CD4-positive, alpha-beta T cell treated with Interferon gamma for 1 hour (primary cell): ENCODE measurements at places on chromosomes 3 and 15.

DNA sequence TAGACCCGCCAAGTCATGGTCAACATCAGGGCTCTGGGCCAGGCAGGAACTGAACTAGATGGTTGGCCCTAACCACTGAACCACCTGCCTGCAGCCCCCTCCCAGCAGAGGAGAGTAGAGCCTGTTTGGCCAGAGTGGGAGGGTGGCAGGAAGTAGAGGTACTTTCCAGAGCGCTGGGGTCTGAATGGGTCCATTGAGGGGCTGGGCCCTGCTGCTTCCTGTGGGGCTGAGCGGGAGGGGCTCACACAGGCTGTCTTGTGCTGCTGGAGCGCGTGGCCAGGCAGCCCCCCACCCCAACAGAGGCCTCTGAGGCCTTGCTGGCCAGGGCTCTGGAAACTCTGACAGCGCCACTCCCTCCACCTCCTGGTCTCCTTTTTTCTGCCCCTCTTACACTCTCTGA, 17.4 kb downstream of the CSPG4 start:
- DNase-seq = no peak

DNA sequence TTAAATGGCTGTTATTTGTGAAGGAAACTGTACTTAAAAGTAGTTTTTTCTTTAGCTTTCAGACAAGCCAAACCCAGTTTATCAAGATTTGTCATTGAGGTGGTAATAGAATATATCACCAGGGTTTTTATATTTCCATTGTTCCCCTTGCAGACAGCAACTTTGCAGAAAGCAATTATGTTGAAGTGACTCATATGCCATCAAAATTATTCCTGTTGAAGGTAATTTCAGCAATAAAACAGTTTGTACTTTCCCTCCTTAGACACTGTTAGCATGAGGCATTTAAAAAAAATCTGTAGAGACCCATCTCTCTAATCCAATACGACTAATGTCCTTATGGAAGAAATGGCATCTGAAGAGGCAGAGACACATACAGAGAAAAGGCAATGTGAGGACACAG, 219.0 kb downstream of the NFKBIZ start:
- no peak for DNase-seq

GRCh38 chr3:126961791-126962461, 21.0 kb upstream of the PLXNA1 start:
- DNase-seq = no peak

DNA sequence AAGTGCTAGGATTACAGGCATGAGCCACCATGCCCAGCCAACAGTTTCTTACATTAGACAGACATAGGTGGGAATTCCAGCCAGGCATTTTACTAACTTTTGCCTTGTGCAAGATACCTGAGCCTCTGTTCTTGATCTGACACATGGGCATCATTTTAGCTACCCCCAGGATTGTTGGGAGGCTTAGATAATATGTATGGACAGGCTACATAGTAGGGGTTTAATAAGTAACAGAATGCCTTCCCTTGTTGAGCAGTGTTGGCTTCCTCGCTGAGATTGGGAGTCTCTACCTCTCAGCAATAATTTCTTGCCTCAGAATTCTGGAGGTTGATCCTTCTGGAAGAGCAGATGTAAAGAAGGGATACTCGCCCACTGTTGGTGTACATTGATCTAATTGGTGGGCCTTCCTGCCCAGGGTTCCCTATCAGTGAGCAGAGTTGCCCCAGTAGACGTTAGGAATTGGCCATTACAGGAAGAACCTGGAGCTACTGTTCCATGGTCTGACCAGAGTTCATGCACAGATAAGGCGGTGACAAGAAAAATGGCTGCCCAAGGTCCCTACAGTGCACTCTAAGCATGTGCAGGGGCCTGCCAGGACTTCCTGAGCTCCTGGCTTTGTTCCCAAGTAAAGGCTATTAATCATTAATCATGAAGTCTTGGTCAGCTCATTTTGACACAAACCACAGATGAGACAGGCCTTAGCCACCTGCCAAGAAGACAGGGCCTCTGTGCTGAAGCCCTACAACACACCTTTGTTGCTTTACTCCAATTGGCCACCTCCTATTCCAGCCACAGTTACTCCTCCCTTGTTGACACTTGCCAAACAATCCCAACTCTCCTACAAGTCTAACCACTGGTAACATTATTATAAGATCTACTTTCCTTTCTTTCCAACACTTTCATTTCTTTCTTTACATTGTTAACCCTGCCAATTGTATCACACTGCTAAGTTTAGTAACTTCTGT, 5.0 kb upstream of the IL17RE start:
- DNase-seq = no peak

- DNase-seq = no peak
These were observed 123.4 kb downstream of the EPHB1 start for GRCh38 chr3:134918441-134918840.

DNA sequence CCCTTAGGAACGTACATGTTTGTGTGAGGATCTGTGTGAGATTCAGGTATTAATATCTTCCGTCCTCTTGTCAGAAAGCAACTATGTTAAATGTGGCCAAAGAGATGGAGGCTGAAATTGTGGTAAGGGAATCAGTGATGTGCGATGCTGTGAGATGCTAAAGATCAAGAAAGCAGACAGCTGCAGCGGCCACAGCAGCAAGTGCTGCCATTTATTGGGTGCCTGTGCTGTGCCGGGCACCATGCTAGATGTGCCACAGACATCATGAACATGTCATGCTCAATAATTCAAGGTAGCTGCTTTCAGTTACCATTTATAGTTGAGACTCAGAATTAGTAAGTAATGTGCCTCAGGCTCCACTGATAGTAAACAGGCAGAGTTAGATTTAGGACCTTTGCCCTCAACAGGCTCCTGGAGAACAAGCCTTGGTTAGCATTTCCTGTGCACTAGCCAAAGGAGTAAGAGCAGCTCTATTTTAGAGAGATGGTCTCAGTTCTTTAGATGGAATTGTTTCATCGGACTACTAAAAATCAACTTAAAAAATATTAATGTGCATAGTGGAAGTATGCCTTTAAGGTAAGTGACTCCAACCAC, 24.9 kb downstream of the LARS2 start:
- no peak for DNase-seq

- peak; percentile 75 for DNase-seq
These were observed 169.9 kb downstream of the XXYLT1 start for GRCh38 chr3:195101001-195101583.

- DNase-seq = no peak
These were observed 87.0 kb downstream of the EEFSEC start for GRCh38 chr3:128240232-128240631.

- DNase-seq = no peak
These were observed 47.2 kb downstream of the CD86 start for GRCh38 chr3:122102191-122102935.

DNA sequence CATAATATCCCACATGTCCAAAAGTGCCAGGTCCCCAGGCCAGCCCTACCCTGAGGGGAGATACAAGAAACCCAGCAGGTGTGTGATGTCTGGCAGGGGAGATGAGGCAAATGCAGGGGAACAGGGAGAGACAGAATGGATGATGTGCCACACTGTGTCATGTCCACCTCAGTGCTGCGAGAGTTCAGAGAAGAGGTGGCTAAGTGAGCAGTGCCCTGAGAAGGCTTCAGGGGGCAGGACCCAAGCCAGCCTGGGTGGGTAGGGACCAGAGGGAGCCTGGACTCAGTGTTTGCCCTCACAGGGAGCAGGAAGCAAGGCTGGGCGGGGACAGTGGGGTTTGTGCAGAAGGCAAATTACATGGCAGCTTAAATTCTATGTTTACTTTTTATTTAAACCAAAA, 61.2 kb downstream of the KLHL6 start:
- no peak for DNase-seq

GRCh38 chr3:63824309-63824708, 5.2 kb downstream of the C3orf49 start:
- no peak for DNase-seq

- no peak for DNase-seq
These were observed 30.4 kb upstream of the TM4SF1 start for GRCh38 chr3:149407898-149408297.

- peak; percentile 18 for DNase-seq
These were observed 61.6 kb downstream of the RGMA start for GRCh38 chr15:93027413-93027812.

DNA sequence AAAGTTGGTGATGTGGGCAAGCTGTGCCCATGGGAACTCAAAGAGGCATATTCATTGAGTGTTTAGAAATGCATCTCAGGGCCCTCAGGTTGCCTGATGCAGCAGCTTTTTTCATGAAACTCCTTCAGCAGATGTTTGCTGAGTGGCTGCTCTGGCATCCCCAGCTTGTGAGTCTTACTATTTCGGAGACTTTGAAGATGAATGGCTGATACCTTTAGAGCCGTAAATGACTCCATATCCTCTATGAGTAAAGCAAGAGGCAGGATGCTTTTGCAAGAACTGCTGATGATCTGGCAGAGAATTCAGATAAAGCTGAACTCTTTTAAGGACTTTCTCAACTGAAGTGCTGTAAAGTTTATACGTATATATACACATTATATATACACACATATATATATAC, 384.3 kb downstream of the CACNA2D3 start:
- DNase-seq = no peak

- peak; percentile 2 for DNase-seq
These were observed 369.1 kb downstream of the RBMS3 start for GRCh38 chr3:29649815-29650547.

DNA sequence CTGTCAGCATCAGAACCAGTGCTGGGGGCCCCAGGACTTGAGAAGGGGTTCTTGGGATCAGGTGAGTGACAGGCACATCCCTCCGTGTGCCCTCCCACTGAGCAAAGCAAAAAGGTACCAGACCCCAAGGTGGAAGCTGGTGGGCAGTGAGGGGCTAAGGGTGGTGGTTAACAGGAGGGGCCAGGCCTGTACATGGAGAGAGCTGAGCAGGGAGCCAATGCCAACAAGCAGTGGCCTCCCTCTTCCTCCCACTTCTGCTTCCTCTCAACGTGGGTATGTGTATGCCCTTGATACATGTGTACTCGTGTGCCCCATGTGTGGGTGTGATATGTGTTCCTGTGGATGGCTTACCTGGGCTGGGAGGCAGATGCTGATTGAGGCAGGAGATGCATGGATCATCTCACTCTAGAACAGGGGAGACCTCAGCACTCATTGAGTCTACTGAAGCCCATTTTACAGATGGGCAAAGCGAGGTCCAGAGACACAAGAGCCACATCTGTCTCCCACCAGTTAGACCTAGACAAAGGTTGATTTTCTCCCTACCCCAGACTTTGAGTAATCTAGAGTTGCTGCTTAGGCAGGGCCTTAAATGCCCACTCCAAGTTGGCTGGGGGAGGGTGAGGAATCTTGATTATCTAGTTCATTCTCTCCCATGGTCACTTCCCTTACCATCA, 945 bp downstream of the VIPR1 start:
- DNase-seq = no peak

- DNase-seq = no peak
These were observed 83.3 kb downstream of the ZNF621 start for GRCh38 chr3:40608091-40608490.
